Endodermal cell (in vitro differentiated cells): ENCODE measurements at places on chromosomes 3 and 15.

- DNase-seq: no peak
Observed at GRCh38 chr15:68812597-68813431, 7.9 kb downstream of the ANP32A start.

DNA sequence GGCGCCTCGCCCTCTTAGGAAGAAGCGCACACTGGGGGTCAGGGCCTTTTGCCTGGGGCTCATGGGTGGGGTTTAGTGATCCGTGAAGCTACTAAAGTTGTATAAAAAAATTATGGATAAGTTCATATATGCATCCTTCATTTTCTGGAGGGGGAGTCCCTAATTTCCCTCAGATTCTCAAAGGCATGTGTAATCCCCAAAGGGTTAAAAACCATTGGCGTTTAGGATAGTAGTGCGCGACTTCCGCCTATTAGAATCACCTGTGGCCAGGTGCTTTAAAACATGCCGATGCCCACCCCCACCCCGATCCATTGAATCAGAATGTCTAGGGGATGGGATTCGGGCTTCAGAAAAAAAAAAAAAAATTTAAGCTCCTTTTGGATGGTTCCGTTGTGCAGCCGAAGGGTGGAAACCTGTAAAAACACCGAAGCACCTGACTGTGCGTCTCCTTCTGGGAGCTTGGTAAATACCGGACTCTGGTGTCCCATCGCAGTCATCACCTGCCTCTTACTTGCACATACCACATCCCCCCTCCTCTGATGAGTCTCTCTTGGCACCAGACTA, 570 bp downstream of the APH1B start:
- DNase-seq: peak; percentile 60

DNA sequence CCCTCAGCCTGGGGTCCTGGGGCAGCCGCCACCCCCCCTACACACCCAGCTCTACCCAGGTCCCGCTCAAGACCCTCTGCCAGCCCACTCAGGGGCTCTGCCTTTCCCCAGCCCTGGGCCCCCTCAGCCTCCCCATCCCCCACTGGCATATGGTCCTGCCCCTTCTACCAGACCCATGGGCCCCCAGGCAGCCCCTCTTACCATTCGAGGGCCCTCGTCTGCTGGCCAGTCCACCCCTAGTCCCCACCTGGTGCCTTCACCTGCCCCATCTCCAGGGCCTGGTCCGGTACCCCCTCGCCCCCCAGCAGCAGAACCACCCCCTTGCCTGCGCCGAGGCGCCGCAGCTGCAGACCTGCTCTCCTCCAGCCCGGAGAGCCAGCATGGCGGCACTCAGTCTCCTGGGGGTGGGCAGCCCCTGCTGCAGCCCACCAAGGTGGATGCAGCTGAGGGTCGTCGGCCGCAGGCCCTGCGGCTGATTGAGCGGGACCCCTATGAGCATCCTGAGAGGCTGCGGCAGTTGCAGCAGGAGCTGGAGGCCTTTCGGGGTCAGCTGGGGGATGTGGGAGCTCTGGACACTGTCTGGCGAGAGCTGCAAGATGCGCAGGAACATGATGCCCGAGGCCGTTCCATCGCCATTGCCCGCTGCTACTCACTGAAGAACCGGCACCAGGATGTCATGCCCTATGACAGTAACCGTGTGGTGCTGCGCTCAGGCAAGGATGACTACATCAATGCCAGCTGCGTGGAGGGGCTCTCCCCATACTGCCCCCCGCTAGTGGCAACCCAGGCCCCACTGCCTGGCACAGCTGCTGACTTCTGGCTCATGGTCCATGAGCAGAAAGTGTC, 30.2 kb downstream of the PTPN23 start:
- DNase-seq: no peak

DNA sequence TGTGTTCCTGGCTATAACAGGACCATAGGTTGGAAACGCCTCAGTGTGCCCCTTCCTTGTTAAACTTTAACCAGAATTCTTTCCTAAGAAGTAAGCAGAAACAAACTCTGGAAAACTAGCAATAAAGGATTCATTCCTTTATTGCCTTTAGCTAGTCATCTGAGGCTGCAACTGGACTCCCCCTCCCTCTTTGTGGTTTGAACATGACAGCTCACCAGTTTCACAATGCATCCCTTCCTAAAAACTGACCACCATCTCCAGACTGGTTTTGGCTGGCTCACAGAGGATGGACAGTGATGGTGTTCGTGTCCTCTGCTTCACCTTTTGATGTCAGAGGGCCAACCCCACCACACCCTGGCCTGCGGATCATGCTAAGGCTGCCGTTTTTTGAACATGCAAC, 27.9 kb upstream of the TGFBR2 start:
- no peak for DNase-seq

DNA sequence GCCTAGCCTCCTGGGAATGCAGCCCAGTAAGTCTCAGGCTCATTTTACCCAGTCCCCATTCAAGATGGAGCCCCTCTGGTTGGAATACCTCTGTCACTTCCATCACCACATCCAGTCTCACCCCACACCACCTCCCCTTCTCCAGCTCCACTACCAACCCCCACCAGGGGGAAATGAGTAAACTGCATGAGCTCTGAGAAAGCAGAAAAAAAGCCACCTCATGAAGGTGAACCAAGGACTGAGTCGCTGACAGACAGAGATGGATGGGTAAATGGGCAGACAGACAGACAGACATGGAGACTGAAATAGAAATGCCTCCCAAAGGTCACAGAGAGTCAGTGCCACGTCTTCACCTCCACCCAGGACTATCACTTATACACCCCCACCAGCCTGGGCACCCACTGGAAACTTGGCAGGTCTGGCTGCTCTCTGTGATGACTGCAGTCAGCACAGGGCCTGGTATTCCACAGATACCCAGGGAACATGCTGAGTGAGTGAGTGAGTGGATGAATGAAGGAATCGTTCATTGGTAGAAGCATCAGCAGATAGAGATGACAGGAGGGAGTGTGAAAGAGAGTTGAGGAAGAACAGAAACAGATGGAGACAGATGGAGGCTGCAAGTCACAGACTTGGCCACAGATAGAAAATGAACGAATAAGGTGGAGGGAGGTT, 4.9 kb upstream of the LOXL1 start:
- DNase-seq: no peak

- DNase-seq: peak; percentile 74
Observed at GRCh38 chr15:93974804-93975481, 256.4 kb upstream of the MCTP2 start.

DNA sequence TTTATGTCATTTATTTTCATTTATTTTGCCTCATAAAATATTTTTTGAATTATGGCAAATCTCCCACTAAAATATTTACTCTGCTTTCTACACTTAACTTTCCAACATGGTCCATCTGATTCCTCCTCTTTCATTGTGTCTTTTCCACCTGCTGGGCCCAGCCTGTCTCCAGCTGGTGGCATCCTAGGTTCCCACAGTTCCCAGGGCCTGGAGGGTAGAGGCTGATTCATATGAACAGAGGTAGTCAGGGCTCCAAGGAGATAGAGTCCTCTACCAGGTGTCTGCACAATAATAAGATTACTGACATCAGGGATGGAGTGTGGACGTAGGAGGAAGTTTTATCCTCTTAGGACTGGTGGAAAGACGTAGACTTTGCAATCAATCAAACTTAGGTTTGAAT, 14.3 kb downstream of the ZBTB38 start:
- DNase-seq: no peak

GRCh38 chr3:61173676-61174075, 77.6 kb downstream of the FHIT start:
- no peak for DNase-seq

GRCh38 chr15:26759986-26760385, 12.9 kb downstream of the GABRB3 start:
- DNase-seq: no peak

GRCh38 chr3:56488812-56489600, 20.7 kb upstream of the ERC2 start:
- no peak for DNase-seq

DNA sequence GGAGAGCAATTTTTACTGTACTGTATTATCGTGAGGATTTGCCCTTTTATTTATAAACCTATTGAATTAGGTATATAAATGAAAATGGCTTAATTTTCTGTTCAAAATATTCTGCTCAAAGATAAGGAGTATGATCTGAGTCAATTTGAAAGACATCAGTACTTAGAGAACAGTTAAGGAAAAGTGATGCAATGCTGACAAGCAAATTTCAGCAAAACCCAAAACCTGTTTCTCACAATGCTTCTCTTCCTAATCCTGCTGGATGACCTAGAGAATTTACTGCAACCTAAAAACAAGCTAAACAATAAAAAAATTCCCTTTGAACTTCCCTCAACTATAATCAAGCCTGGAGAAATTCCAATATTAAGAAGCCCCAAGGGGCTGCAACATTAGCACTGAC, 82.7 kb downstream of the RFX7 start:
- DNase-seq: no peak

- DNase-seq: no peak
Observed at GRCh38 chr3:54932606-54933005, 4.7 kb upstream of the LRTM1 start.

DNA sequence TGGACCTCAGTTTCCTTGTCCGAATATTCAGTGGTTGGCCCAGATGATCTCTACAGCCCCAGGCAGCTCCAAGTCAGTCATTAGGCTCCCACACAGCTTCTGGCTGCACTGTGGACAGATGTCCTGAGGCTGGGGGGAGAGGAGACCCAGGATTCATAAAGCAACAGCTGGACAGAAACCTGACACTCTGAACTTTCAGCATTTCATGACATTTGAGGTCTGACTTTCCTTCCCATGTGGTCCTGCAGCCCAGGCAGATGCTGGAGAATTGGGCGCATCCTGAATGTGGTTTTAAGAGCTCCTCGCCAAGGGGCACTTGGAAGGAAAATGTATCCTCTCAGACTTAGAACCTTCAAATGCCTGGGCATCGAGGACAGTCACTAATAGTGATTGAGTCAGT, 307.6 kb upstream of the LRRFIP2 start:
- no peak for DNase-seq

- DNase-seq: peak; percentile 94
Observed at GRCh38 chr3:184289426-184289938, 9.6 kb upstream of the PSMD2 start.

- DNase-seq: peak; percentile 40
Observed at GRCh38 chr3:126537730-126538281, 13.9 kb downstream of the CHST13 start.

DNA sequence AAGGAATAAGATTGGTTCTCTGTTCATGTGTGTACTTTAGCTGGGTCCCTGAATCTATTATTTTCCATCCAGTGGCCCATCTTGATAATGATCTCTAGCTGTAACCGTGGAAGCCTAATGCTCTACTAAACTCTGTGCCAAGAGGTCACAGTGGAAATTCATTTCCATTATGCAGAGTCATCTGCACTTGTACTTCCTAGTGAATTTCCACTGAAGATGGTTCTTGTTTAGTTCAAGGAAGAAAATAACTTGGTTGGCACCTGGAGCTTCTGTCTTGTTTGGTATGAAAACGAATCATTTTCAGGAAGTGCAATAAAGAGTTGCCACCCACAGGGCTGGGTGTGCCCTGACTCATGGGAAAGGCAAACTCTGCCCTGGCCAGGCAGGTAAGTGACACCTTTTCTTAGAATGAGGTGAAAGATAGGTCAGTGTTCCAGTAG, 10.3 kb downstream of the LPP start:
- DNase-seq: no peak

- DNase-seq: no peak
Observed at GRCh38 chr15:49964061-49964460, 155.0 kb downstream of the ATP8B4 start.

GRCh38 chr3:178568911-178569310, 32.7 kb downstream of the KCNMB2 start:
- no peak for DNase-seq

- DNase-seq: peak; percentile 46
Observed at GRCh38 chr3:13294442-13295351, 125.4 kb downstream of the NUP210 start.

DNA sequence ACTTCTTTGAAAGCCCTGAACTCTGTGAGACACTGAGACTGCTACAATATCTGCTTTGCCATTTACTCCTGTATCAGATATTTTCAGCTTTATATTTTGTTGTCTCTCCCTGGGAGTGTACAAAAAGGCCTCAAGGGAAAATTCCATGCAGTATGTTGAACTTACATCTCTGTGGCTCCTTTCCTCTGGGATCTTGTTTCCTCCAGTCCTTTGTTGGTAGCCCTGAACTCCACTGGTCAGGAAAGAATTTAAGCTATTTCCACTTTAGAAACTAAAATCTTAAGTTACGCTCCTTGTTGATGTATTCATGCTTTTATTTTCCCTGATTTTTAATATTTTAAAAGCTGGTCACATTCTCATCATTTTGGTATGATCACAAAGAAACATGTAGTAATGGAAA, 277.9 kb downstream of the FHIT start:
- no peak for DNase-seq

DNA sequence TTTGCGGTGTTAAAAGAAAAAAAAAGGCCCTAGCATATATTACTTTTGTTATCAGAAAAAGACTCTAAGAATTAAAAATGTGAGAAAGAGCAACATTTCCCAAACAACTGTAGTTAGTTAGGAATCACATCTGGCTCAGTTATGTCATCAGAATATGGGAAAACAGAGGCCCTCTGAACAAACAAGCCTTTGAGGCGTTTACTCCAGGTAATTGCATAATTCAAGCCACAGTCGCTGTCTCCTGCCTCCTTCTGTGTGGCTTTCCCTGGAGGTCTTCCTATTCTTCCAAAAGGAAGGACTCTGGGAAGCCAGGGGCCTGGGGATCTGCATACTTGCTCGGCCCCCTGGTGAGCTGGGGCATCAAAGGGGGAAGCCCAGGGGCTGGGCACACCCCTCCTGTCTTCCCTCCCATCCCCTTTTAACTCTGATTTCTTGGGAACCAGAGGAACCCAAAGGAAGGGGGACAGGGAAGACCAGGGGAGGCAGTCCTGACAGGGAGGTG, 3.7 kb upstream of the FAM107A start:
- peak; percentile 78 for DNase-seq

- DNase-seq: peak; percentile 88
Observed at GRCh38 chr15:29570948-29571791, 251.1 kb downstream of the TJP1 start.

DNA sequence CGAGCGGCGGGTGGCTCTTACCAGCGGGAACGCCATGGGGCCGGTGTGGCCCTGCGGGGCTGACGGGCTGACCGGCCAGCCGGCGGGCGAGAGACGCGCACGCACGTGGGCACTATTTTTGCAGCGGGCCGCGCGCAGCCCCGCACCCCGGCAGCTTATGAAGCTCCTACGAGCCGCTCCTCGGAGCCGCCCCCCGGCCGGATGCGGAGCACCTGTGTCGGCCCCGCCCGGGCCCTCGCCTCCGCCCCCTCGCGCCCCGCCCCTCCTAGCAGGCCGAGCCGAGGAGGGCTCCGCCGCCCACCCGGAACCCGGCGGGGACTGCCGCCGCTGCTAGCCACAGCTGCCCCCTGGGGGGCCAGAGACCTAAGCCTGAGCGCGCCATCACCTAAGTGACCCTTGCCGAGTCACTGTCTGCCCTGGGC, 683 bp upstream of the CPEB1 start:
- peak; percentile 83 for DNase-seq
